ENCODE measurements at places on chromosomes 1 and 21. TPM values are rescaled to one million over a fixed set of nuclear protein-coding genes. Genes with fewer than 3 reads are reported as not detected.

- no peak for DNase-seq
Observed at GRCh38 chr1:201587729-201588128, 48.8 kb downstream of the NAV1 start.

PLEKHA6 gene
- 6.0 TPM for total RNA-seq

DNA sequence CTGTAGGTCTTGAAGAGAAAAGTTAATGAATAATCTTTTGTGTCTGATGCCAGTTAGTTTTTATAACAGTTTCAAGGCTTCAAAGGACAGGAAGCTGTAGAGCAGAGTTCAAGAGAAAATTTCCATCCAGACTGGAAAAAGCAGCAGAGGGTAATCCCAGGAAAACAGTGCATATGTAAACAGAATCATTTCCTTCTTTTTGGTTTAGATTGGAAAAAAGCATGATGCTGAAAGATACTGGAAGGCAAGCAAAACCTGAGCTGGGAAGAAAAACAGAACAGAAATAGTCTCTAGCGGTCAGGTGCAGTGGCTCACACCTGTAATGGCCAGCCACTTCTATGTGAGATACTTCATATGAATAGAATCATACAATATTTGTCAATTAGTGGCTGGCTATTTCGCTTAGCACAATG is 71.9 kb downstream of the ZSWIM5 start:
- no peak for DNase-seq

DNA sequence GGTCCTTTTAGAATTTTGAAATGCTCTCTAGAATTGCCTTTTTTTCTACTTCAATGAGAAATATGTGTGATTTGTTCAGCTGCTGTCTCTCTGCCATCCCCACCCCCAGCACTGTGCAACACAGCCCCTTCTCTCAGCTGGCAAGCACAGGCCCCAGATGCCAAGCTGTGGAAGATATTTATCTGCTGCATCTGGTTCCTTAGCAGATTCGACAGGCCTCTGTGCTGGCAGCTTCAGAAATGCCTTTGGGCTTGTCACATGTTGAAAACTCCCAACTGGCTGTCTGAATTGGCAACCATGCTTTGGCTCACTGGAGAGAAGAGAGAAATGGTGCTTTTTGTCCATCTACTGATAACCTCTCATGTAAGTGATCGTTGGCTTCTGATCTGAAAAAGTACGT is 206.7 kb upstream of the C1orf87 start:
- DNase-seq: no peak

ILDR2 gene
- total RNA-seq: not detected

GRCh38 chr1:93805027-93805610 is 73.9 kb downstream of the DNTTIP2 start:
- DNase-seq: no peak

DNA sequence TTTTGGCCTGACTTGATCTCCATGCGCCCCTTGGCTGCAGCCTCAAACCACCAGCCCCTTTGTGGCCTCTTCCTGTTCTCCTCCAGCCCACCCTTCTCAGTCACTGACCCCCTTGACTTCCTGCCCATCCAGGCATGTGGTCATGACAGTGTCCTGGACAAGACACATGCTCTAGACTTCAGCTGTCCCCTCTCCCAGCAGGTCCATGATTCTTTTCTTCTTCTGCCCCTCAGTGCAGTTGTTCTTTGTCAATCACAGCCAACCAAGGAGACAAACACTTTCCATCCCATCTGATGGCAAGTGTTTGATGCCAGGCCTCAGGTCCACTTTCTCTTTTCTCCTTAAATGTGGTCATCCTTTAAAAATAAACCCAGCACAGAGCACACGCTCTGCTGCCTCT is 49.7 kb downstream of the SYT6 start:
- no peak for DNase-seq

KRTAP19-3 gene
- not detected for total RNA-seq

DNA sequence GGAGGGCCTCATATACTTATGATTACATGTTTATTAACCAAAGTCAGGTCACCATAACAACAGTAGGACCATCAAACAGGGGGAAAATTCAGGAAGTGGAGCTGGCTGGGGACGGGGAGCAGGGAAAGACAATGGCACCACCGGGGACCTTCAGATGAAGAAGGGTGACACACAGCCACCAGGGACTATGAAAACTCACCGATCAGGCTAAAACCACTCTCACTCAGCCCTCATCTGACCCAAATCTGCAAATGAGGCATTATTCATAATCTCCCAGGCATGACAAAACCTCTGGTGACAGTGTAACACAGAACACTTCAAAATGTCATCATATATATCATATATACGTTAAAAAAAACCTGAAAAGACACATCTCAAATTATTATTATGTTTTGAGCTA is 11.2 kb downstream of the MKNK1 start:
- no peak for DNase-seq

- DNase-seq: no peak
Observed at GRCh38 chr1:220239966-220240365, 32.3 kb downstream of the RAB3GAP2 start.

- DNase-seq: no peak
Observed at GRCh38 chr1:162530307-162530987, 31.1 kb upstream of the UAP1 start.

TMEM79 gene
- 4.6 TPM for total RNA-seq

DNA sequence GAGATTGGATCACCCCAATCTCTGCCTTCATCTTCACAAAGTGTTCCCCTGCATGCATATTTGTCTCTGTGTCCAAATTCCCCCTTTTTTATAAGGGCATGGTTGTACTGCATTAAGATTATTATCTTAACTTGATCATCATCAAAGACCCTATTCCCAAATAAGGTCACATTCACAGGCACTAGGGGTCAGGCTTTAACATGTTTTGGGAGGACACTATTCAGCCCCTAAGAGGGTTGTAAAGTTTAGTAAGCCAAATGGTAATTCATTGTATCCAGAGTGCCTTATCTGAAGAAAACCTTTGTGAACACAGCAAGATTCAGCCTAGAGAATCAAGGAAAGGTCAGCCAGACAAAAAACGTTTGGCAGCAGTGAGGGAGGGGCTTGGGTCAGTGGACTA is 317.6 kb upstream of the PLD5 start:
- no peak for DNase-seq

DNA sequence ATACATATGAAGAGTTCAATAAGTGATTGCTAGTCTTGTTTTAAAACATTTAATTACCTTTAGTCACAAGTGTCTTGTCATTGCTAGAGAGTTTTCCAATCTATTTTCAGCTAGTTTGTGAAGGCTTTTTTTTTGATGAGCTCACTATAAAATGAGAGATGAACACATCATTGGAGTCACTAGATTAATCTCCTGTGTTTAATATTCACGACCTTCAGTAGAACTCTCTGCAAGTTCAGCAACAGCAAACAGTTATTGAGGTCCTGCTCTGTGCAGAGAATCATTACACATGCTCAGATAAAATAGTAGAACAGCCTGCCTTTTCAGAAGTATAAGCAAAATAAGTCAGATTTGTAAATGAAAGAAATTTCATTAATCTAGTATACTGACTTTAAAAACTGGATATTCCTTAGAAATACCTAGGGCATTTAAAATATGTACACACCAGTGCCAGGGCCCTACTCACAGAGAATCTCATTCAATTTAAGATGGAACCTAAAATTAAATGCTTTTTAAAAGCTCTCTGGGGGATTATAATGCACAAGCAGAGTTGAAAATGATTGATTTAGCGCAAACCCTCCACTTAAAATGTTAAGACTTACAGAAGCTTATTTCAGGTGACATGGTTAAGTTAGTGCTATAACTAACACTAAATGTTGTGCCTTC is 30.5 kb downstream of the KRTAP20-3 start:
- no peak for DNase-seq
